ENCODE measurements at places on chromosomes 6 and 20. TPM values are rescaled to one million over a fixed set of nuclear protein-coding genes. Genes with fewer than 3 reads are reported as not detected.

The XKR7 gene
- not detected for total RNA-seq

The SLC26A8 gene
- not detected for total RNA-seq

The SLC17A3 gene
- total RNA-seq = not detected

The LHFPL5 gene
- total RNA-seq = not detected

The ATP6V1G2 gene
- total RNA-seq = 5.9 TPM

The TMEM170B gene
- 1.0 TPM for total RNA-seq

The NFATC2 gene
- not detected for total RNA-seq

The TSBP1 gene
- total RNA-seq = not detected

The HM13 gene
- 109 TPM for total RNA-seq

The PHACTR1 gene
- total RNA-seq = 0.16 TPM

The EZR gene
- 20.8 TPM for total RNA-seq

The MANEA gene
- total RNA-seq = 18.4 TPM

The CTAGE9 gene
- not detected for total RNA-seq

The HRH3 gene
- not detected for total RNA-seq

The NOX3 gene
- not detected for total RNA-seq

The DNAH8 gene
- total RNA-seq = not detected

The MATN4 gene
- total RNA-seq = not detected

The ZNF165 gene
- total RNA-seq = 0.16 TPM

The SRSF3 gene
- 127 TPM for total RNA-seq

The ATXN1 gene
- total RNA-seq = 20.9 TPM

The SLC13A3 gene
- 8.2 TPM for total RNA-seq

The RAET1L gene
- total RNA-seq = not detected

The APCDD1L gene
- total RNA-seq = 6.3 TPM

The TGM6 gene
- not detected for total RNA-seq

The GTSF1L gene
- not detected for total RNA-seq

The TMEM217 gene
- 2.5 TPM for total RNA-seq

The EDN1 gene
- total RNA-seq = 3.4 TPM

The SMIM13 gene
- total RNA-seq = 9.8 TPM

The SLC52A3 gene
- total RNA-seq = not detected

The WFDC12 gene
- total RNA-seq = not detected

The BPIFB2 gene
- total RNA-seq = not detected

The BPIFB6 gene
- not detected for total RNA-seq

The MAS1 gene
- not detected for total RNA-seq

The RNF114 gene
- total RNA-seq = 130 TPM

The FAM50B gene
- 10.1 TPM for total RNA-seq
